ENCODE measurements at places on chromosomes 4 and X. TPM values are rescaled to one million over a fixed set of nuclear protein-coding genes. Genes with fewer than 3 reads are reported as not detected.

Gene RIPPLY1
- not detected for total RNA-seq

Gene CD40LG
- total RNA-seq = not detected

DNA sequence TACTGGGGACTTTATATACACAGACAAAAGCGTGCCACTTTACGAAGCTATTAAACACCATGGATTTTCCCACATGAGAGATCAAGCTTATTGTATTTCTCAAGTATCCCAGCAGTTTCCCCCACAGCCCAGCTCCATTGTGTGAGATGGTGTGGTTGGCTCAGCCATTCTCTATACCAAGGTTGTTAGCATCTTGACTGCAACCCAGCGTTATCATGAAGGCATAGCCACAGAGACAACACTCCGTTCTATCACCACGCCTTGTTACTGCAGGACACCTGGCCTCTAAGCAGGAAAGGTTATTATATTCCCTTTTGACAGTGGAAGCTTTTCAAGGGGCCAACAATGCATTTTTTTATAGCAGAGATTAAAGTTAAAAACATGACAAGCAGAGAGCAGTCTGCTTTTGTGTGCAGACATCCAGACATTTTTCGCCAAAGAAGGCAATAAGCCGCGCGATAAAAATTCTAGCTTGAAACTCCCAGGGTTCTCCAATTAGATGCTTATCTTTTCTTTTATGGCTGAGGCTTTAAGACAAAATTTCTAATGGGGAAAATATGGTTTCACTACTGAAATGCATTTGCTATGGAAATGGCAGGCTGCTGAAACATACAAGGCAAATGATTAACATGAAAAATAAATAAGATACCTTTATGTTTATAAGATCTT lies 206.1 kb downstream of the MID1 start:
- no peak for DNase-seq

Gene RAB9B
- not detected for total RNA-seq

DNA sequence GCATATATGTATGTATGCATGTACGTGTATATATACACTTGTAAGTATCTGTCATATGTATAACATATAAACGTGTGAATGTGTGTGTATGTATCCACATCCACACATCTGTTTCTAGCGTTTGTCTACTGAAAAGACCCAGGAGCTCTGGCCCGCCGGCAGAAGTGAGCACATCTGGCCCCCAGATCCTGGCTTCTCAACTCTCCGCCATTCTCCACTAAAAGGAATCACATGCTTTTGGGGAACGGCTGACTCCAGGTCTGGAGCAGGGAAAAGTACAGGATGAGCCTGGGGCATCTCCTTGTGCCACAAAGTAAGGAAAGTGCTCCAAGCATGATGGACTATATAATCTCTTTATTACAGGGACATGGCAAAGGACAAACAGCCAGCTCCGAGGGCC lies 143.7 kb downstream of the AFAP1 start:
- DNase-seq = no peak

DNA sequence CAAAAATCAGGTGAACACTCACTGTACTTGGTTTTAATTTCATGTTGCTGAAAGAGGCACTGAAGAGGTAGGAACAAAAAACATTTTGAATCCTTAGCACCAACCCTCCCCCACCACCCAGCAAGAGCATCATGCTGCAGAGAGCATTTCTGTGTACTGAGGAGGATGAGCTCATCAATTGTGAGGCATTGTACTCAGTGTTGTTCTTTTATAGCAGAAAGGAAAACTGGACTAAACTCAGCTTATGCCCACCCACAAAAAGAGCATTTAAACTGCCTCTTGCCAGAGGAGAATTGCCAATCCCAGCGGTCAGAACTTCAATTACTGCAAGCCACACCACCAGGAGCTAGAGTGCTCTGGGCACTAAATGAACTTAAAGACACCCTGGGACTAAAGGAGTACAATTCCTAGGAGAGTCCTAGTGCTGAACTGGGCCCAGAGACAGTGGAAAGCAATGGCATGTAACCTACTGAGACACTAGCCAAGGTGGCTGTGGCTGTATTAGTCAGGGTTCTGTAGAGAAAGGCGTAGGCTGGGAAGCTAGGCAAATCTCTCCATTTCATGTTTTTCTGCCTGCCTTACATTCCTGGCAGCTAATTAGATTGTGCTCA lies 280.7 kb upstream of the KLHL4 start:
- no peak for DNase-seq

DNA sequence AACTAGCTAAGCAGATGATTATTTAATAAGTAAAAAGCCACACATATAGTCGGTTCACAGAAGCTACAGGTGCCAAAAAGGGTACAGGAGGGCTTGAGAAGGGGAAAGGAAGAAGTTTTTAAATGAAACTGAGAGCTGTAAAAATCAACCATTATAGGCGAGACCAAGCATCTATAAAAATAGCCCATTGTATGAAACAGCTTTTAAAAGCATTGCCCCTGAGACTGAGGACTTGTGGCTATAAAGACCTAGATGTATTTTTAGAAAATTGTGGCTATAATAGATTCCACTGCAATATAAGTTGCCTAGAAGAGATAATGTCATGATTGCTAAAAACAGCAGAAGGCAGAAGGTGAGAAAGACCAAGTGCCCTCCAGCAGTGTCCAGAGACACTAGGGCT lies 15.0 kb upstream of the TTC29 start:
- no peak for DNase-seq

GRCh38 chrX:1218286-1218685 lies 5.8 kb upstream of the CRLF2 start:
- no peak for DNase-seq

- no peak for DNase-seq
Observed at GRCh38 chr4:82201303-82201702, 172.5 kb downstream of the HNRNPD start.

- no peak for DNase-seq
Observed at GRCh38 chrX:29066516-29066915, 479.3 kb downstream of the IL1RAPL1 start.

Gene TMPRSS11A
- total RNA-seq = not detected

Gene POF1B
- total RNA-seq = 0.04 TPM

- no peak for DNase-seq
Observed at GRCh38 chr4:27326991-27327390, 466.4 kb downstream of the STIM2 start.

GRCh38 chr4:156195914-156196313 lies 242.2 kb upstream of the CTSO start:
- DNase-seq = no peak

- no peak for DNase-seq
Observed at GRCh38 chr4:109389369-109390114, 44.1 kb upstream of the SEC24B start.

- DNase-seq = peak; percentile 28
Observed at GRCh38 chr4:78056265-78057129, 626 bp upstream of the FRAS1 start.

DNA sequence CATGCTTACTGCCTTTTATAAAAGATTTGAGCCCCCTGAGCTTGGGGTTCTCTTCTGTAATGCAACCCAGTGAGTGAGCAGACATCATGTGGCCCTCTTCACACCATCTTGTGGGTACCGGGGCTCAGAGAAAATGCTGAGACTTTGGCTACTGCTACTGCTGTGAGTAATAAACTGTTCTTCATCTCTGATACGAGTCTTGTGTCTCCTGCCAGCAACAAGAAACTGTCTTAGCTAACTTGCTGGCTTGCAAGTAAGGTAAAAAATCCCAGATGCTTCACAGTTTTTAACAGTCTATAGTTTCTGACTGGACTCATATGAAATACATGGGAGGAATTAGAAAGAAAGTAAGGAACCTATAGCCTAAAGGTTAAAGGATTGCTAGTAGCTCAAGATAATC lies 148.3 kb downstream of the GPC3 start:
- no peak for DNase-seq

DNA sequence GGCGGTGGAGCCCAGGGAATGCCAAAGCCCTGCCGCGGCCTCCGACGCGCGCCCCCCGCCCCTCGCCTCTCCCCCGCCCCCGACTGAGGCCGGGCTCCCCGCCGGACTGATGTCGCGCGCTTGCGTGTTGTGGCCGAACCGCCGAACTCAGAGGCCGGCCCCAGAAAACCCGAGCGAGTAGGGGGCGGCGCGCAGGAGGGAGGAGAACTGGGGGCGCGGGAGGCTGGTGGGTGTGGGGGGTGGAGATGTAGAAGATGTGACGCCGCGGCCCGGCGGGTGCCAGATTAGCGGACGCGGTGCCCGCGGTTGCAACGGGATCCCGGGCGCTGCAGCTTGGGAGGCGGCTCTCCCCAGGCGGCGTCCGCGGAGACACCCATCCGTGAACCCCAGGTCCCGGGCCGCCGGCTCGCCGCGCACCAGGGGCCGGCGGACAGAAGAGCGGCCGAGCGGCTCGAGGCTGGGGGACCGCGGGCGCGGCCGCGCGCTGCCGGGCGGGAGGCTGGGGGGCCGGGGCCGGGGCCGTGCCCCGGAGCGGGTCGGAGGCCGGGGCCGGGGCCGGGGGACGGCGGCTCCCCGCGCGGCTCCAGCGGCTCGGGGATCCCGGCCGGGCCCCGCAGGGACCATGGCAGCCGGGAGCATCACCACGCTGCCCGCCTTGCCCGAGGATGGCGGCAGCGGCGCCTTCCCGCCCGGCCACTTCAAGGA lies at the start of gene FGF2:
Gene FGF2 (plus strand): TSS at position 279 of the 705 bp plus-strand sequence. CDS start 344 bp downstream, at position 623.
- DNase-seq = peak; percentile 65

GRCh38 chr4:140764785-140765392 lies 8.7 kb upstream of the TBC1D9 start:
- no peak for DNase-seq

Data from K562 (cell line).